ENCODE measurements at places on chromosomes 6 and 20. TPM values are rescaled to one million over a fixed set of nuclear protein-coding genes. Genes with fewer than 3 reads are reported as not detected.

GRCh38 chr6:104617591-104617990 lies 242.1 kb downstream of the HACE1 start:
- DNase-seq = no peak

- DNase-seq = no peak
Measured at GRCh38 chr20:24350923-24351368, 118.5 kb upstream of the SYNDIG1 start.

Gene SMIM26
- 198 TPM for total RNA-seq

DNA sequence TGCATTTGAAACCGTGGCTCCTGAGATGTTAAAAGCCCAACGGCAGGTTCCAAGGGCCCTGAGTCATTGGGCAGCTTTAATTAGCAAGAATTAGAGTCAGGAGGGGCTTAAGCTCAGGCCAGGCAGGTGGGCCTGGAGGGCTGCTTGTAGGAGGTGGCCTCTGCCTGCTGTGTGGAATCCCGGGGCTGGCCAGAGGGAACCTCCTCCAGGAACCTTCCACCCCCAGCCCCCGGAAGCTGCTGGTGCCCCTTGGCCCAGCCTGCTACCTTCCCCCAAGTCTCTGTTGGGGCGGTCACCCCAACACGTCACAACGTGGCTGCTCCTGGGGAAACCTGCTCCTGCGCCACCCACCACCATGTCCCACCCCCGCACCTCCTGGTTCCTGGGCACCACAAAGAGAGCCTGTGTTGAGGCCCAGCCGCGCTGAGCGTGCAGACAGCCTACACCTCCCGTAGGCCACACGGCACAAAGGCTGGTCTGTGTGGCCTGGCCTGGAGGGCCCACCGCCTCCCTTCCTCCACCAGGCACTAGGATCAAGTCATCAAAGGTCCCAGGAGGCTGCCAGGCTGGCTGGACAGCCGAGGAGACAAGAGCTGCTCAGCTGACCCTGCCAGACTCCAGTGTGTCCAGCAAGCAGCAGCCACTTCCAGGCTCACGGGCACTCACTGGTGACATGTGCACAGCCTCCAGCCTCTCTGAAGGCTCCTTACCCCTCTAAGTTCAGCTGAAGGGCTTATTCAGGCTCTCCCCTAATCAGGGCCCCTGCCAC lies 86.3 kb downstream of the SNX5 start:
- DNase-seq = no peak

DNA sequence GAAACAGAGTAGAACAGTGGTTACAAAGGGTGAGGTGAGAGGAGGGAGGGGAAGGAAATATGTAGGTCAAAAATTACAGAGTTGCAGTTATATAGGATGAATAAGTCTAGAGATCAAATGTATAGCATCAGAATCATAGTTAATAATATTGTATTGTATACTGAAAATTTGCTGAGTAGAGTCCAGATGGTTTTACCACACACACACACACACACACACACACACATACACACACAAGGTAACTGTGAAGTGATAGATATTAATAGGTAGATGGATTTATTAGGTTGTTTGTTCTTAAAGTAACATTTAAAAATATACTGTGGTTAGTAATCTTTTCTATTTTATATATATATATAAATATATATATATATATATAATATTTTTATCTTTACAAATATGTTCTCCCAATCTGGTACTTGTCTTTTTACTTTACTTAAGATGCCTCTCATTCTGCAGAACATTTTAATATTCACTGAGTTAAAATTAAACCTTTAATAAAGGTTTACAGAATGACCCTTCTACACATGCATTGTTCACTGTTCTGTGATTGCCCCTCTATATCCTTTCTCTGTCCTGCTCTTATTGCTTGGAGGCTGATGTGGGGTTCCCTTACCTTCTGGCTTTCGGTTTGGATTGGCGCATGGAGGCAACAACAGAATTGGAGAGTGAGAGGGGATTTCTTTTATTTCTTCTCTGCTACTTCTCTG lies 408 bp downstream of the PTCHD4 start:
- DNase-seq = no peak

GRCh38 chr6:100823041-100823440 lies 58.1 kb downstream of the ASCC3 start:
- DNase-seq = no peak

- DNase-seq = no peak
Measured at GRCh38 chr20:16419138-16419715, 154.0 kb downstream of the KIF16B start.

- no peak for DNase-seq
Measured at GRCh38 chr20:60490217-60491050, 532.2 kb downstream of the CDH26 start.

GRCh38 chr20:44495802-44496481 lies 20.3 kb downstream of the TTPAL start:
- DNase-seq = no peak

GRCh38 chr6:33707771-33708170 lies 3.7 kb downstream of the UQCC2 start:
- DNase-seq = no peak

- peak; percentile 94 for DNase-seq
Measured at GRCh38 chr6:31945507-31946369, at the start of gene CFB. TSS of gene CFB (plus strand) at chr6:31946095. CDS start at chr6:31946222, 127 bp downstream.

Gene FIG4
- 13.1 TPM for total RNA-seq

Gene DPPA5
- total RNA-seq = not detected

DNA sequence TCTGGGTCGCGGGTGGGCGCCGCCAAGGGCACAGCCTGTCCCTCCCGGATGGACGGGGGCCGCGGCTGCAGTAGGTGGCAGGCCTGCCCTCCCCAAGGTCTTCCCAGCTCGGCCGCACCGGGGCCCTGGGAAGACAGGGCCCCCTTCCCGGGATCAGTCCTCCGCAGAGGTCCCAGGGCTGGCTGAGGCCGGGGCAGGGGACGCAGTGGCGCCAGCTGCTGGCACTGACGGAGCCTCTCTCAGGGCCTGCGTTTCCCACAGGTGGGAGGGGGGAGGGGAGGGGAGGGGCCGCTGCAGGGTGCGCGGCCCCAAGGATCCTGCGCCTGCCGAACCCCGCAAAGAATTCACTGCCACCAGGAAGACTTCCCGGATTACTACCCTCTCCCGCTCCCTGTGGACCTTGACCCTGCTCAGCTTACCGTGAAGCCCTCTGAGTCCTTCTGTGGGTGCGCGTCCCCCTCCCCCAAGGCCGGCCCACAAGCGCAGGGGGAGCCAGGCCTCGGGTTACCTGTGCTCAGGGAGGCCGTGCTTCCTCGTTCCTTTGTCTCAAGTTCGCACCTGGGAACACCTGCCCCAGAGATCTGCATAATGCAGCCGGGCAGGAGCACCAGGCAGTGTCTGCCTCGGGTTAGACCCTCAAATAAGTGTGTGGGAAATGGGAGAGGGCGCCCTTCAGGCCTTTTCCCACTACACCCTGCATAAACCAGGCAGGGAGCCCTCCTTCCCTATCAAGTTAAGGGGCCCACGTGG lies 5.1 kb downstream of the LZTS3 start:
- no peak for DNase-seq

DNA sequence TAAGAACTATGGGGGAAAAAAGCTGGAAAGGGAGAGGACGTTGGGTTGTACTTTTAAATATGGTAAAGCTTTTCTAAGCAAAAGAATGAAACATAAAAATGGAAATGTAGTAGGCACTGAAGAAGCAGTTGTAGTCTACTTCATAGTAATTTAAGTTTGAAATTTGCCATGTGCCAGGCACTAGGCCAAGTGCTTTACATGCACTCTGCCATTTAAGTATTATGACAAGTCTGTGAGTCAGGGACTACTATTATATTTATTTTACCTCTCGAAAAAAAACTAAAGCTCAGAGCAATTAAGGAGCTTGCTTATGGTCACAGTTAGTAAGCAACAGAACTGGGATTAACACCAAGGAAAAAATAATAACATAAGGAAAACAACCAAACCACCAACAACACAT lies 257.8 kb downstream of the GMDS start:
- no peak for DNase-seq

DNA sequence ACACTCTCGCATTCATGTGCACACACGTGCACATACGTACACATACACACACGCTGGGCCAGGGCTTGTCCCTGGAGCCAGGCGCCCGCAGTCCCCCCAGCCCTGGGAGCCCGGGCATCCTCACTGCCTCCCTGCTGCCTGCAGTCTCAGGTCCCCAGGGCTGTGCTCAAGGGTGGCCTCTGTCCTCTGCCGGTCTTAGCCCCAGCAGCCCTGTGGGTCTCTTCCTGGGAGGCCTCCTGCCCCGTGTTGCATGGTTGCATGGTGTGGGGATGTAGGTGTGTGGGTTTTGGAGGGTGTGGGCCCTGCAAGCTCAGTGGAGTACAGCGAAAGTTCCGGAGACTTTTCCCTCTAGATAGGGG lies 101.5 kb downstream of the TMEM242 start:
- DNase-seq = no peak

GRCh38 chr20:32918296-32918695 lies 59.6 kb downstream of the EFCAB8 start:
- no peak for DNase-seq

Gene MUC21
- not detected for total RNA-seq

DNA sequence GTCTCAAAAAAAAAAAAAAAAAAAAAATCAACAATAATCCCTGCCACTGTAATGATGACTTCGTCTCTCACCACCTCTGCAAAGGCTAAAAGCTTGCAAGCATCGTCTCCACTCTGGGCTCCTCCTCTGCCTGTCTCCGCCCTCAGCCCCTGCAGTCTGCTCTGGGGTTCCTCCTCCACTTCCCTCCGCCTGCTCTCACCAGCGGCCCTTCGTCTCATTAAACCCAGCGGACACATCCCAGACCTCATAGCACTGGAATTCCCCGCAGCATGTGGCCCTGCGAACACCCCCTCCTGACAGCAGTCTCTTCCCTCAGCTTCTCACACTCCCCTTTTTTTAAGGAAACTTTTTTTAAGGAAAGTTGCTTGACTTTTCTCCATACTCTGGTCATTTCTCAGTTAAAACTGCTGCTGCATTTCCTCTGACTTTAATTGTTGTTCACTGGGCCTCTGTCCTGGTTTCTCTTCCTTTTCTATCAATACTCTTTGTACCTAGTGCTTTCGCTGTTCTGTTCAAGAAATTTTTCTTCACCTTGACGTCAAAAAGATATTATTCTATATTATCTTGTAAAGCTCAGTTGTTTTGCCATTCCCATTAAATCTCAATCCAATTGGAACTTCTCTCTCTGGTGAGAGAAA lies 70.9 kb upstream of the PLEKHG1 start:
- no peak for DNase-seq

DNA sequence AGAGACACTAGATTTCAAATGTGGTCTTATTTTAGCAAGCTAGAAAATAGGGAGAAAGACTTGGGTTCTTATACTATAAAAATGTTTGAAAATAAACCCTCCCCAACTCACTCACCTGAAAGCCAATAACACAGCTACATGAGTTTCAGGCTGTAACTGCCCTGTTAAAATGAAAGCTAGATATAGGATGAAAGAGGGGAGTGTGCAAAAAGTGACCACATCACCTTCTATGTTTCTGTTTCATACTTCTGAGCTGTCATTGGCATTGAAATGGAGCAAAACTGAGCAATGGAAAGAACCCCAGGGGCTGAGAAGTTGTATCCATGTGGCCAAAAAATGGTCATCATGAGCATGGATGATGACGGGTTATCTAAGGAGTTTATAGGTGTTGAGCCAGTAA lies 148.1 kb upstream of the TENT5A start:
- no peak for DNase-seq

GRCh38 chr6:41367700-41368099 lies 32.3 kb downstream of the NCR2 start:
- peak; percentile 35 for DNase-seq

DNA sequence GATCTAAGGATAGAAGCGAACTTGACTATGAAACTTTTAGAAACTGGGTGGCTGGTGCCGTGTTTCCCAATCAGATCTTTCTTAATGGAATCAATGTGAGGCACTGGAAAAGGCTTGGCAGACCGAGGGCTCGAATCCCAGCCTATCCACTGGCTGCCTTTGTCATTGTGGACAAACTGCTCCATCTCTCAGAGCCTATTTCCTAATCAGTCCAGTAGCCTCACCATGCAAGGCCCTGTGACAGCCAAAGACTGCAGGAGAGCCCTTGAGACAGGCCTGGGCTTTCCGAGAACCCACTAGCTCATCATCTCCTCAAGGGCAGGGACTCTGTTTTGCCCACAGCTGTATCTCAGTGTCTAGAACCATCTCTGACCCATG lies 43.4 kb downstream of the SPDEF start:
- DNase-seq = no peak

Gene MTHFD1L
- 13.8 TPM for total RNA-seq

Gene CST4
- total RNA-seq = not detected

Gene GSTA3
- 45.9 TPM for total RNA-seq

Gene MCCD1
- total RNA-seq = not detected

- DNase-seq = no peak
Measured at GRCh38 chr20:35049776-35050352, 42.7 kb downstream of the TRPC4AP start.

Gene HTR1E
- total RNA-seq = not detected

Gene TBX18
- total RNA-seq = 2.8 TPM

Gene OR12D3
- total RNA-seq = not detected

DNA sequence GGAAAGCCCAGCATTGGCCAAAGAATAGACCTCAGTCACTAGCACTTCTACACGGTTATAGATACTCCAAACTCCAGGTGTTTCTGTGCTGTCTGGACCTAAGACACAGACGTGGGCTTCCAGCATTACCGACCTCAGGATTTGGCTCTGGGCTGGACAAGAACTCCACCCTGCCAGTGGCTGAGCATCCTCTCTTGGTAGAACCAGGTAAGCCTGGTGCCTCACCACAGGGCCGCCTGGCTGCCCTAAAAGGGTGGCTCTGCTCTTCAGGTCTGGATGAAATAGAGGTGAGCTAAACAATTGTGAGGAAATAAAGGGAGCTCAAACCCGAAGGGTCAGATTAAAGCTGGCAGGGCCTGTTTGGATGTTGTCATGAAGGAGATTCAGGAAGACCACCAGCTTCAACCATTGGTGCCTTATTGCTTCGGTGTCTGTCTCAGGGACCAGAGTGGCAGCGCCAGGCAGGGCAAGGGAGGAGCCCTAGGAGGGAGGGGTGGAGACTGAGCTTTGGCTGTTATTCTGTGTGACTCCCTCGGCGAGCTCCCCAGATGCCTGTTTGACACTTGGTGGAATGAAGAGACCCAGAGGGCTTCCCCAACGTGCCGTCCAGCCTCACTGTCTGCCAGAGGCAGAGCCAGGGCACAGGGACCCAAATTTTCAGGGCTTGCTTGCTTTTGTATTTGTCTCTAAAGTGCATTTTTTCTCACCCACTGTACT lies 8.6 kb downstream of the SYNDIG1 start:
- DNase-seq = no peak

- no peak for DNase-seq
Measured at GRCh38 chr20:18984238-18985200, 170.9 kb downstream of the SCP2D1 start.

- no peak for DNase-seq
Measured at GRCh38 chr20:39752262-39752876, 790.2 kb downstream of the DHX35 start.

GRCh38 chr20:24469116-24469893 lies at the start of gene SYNDIG1:
TSS of gene SYNDIG1 (plus strand) at chr20:24469629. CDS start at chr20:24543098, 73,469 bp downstream.
- no peak for DNase-seq

- DNase-seq = no peak
Measured at GRCh38 chr6:28632326-28632851, 106.7 kb downstream of the GPX5 start.

GRCh38 chr20:34618676-34619075 lies 58.2 kb downstream of the PIGU start:
- DNase-seq = no peak

Measured in adrenal gland (tissue), 19 donors.